ENCODE measurements at places on chromosomes 4 and X.
A peak's percentile ranks its signal among the peaks of the same experiment; 100 is the strongest.

GRCh38 chr4:188158336-188158735, 19.1 kb downstream of the TRIML1 start:
- no peak for DNase-seq

GRCh38 chr4:142567199-142567598, 278.9 kb downstream of the INPP4B start:
- peak; percentile 66 for DNase-seq

- DNase-seq, result peak; percentile 42
Measured at GRCh38 chrX:15151267-15152186, 118.4 kb downstream of the ASB9 start.

GRCh38 chr4:111066001-111066400, 443.1 kb upstream of the PITX2 start:
- DNase-seq, result no peak

- DNase-seq, result no peak
Measured at GRCh38 chr4:54872261-54872660, 214.5 kb downstream of the KIT start.

GRCh38 chrX:146055733-146056132, 238.1 kb downstream of the SLITRK2 start:
- no peak for DNase-seq

DNA sequence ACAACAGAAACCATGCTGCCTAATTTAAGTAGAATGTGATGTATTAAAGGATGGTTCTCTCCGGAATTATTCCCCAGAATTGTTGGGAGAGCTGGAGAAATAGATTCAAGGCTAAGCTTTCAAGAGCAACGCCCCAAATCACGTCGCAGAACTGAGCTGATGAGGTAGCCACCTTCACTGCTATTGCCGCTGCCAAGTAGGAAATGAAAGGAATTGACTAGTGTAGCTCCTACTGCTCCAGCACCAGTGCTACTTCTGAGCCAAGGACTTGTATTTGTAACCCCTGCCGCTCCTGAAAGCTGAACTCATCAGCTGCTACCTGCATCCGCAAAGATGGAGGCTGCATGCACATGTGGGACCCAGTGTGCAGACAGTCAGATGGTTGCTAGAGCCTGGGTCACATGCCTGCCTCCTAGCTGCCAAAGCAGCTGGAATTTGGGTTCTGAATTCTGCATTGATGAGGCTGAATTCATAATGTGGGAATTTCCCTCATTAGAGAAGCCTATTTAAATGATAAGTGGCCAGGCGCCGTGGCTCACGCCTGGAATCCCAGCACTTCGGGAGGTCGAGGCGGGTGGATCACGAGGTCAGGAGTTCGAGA, 173.9 kb downstream of the PDGFRA start:
- DNase-seq, result no peak

DNA sequence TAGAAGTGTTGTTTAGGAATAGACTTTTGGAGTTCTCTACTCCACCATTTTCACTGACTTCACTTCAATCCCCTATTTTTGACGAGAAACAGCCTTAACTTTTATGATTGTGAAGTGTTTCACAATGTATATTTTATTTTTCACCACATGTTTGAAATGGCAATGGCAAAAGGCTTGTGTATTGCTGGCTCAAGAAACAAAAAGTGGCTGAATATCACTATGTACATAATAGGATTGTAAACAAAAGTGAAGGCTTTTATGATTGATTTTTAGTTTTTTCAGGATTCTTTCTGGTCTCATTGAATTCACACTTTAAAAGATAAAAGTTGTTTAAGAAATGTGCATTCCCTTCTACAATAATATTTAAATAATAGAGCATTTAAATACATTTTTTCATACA, 18.2 kb downstream of the MAGEB5 start:
- no peak for DNase-seq

DNA sequence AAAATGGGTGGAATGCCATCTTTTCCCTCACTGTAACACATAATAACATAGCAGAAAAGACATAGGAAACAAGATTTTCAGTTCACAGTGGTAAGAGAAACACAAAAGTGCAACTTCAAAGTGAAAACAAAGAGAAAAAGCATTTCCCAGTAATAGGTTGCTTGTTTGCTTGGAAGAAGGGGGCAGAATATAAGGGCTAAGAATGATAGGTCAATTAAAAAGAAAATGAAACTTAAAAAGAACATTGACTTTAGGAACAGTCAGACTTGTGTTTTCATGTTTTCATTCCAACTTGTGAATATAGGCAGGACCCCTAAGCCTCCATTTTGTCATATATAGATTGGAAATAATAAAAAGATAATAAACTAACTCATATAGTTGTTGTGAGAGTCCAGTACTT, 168.2 kb upstream of the PPP3CA start:
- DNase-seq, result no peak

GRCh38 chrX:154310616-154311536, 15.3 kb downstream of the TKTL1 start:
- DNase-seq, result no peak

DNA sequence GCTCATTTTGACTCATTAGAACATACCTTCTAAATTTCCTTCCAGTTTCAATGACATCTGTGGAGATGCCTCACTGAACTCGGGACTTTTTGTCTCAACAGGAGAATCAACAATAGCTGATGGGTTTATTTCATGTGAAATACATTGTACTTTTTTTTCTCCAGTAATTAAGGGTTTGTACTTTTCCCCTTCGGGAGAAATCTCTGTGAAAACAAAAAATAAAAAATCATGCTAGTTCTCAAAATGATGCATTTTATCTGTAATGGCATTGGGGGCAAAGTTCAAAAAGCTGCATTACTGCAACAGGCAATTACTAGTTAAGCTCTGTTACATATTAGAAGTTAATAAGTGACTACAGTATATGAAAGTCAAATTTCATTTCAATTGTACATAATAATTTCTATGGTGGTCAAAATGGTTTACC, 167.3 kb upstream of the SH3RF1 start:
- no peak for DNase-seq

GRCh38 chr4:25155947-25156346, 4.3 kb downstream of the SEPSECS start:
- DNase-seq, result no peak

- DNase-seq, result no peak
Measured at GRCh38 chr4:88457307-88458103, 586 bp downstream of the HERC5 start.

DNA sequence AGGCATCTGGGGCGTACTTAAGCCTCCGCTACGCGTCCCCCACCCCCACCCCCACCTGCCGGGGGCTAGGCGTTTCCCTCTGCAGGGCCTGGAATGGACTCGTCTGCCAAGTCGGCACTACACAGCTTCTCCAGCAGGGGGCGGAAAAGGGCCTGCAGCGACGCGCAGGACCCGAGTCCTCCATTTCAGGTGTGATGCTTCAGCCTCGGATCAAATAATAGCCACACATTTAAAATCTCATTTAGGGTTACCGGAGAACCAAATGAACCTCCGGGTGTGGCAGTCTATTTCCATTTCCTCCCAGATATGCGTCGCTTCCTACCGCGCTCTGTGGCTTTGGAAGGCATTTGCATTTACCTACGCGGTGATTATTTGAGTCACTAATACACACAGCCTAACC, 2.9 kb downstream of the PAK3 start:
- peak; percentile 79 for DNase-seq

- no peak for DNase-seq
Measured at GRCh38 chr4:105568584-105568983, 16.2 kb downstream of the ARHGEF38 start.

DNA sequence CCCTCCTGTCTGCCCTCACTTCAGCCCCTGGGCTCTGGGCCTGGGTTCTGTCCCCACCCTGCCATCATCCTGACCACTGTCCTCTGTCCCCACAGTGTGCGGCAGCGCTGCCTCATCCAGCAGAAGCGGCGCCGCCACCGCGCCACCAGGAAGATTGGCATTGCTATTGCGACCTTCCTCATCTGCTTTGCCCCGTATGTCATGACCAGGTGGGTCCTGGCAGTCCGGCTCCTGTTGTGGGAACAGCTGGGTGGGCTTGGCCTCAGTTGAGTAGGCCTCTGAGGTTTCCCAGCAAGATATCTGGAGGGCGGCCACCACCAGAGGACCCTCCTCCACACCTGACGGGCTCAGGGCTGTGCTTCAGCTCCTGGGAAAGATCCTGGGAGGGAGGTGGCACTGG, 2.2 kb downstream of the GPR78 start:
- DNase-seq, result no peak

- DNase-seq, result no peak
Measured at GRCh38 chr4:8101213-8102075, 57.2 kb downstream of the ABLIM2 start.

GRCh38 chr4:1290165-1290977, 680 bp downstream of the MAEA start:
- peak; percentile 42 for DNase-seq

DNA sequence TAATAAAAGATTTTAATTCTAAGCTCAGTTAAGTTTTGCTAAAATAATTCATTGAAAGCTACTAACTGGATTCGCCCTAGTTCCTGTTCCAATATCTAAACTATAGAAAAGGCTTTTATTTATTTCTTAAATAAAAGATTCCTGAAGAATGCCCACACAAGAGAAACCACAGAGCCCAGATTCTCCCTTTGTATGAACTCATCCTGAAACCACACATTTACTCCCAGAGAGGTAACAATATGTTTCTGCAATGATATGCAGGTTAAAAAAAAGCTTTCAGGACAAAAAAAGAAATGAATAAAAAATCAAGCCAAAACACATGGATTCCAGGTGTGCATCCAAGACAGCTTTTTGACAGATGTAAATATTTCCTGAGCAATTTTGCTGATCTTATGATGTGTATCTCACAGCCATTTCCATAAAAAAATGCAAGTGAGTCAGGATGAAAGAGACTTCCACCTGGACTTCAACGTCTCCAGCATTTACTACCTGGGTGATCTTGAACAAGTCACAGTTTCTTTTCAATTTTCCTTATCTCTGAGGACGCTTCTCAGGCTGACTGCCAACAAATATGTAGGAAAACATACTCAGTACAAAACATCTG, 234.4 kb upstream of the FAT1 start:
- no peak for DNase-seq

- no peak for DNase-seq
Measured at GRCh38 chr4:138716559-138717335, 298.8 kb upstream of the NOCT start.

DNA sequence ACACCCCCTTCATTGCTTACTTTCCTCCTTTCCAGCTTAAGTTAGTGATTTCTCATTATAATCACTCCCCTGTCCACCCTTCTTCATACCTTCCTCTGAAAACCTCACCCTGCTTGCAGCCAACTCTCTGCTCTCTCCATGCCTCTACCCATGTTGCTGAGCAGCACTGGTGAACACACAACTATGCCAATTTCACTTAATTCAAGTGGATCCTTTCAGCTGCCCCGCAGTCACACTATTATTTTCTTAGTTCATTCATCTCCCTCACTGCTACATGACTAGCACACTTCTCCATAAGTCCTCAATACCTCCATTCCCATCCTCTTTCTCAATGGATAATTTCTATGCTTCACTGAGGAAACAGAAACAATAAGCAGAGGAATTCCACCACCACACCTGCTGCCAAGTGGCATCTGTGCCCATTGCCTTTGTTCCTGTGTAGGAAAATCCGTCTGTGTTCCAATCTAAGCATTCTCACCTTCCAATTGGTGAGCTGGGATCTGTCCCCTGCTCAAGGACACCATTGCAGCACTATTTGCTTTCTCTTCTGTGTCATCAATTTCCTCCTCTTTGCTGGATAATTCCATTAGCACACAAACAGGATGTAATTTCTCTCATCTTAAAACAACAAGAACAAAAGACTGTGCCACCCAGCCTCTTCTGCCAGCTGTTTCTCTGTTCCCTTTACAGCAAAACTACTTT, 25.2 kb upstream of the PRSS48 start:
- no peak for DNase-seq

DNA sequence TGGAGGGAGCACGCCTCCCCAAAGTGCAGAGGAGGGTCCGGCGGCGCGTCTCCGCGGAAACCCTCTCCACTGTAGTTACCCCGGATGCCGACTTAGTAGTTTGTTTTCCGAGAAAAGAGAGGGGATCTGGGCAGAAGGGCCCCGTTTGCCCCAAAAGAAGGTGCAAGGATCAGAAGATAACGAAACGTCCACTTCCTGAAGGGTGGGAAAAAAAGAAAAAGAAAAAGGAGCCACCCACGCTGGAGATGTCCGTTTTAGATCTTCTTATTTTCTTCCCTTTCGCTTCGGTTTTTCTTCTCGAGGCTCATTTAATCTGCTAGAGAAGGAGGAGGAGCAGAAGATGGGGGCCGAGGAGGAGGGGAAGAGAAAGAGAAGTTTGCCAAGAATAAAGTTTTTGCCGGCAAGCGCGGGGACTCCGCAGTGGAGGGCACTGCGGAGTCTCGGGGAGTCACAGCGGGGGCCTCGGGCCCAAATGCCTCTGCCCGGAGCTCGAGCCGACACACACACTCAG, 517 bp downstream of the LEF1 start:
- DNase-seq, result no peak

DNA sequence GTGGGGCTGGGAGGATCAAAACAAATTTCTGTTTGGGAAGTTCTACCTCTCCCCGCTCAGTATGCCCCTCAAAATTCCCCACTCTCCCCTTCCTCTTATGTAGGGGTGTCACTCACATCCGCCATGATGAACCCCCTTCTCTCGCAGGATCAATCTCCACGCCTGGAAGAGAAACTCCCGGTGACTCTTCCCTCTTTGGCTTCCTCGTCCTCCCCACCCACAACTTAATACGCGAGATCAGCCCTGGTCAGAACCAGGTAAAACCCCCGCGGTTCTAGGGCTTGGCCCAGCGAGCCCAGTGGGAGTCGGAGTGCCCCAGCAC, 427 bp downstream of the LAMTOR3 start:
- DNase-seq, result no peak
